ENCODE measurements at places on chromosomes 7 and 10. TPM values are rescaled to one million over a fixed set of nuclear protein-coding genes. Genes with fewer than 3 reads are reported as not detected.

The PMPCB gene
- 59.2 TPM for total RNA-seq

The ADRA2A gene
- not detected for total RNA-seq

The HGF gene
- total RNA-seq: not detected

The TMEM196 gene
- not detected for total RNA-seq

The NFE2L3 gene
- total RNA-seq: 9.7 TPM

The CLDN4 gene
- total RNA-seq: 0.16 TPM

The MEIG1 gene
- not detected for total RNA-seq

The UPK3B gene
- 0.68 TPM for total RNA-seq

The SRRM3 gene
- not detected for total RNA-seq

The NYAP1 gene
- total RNA-seq: 0.23 TPM

The SPDYE2 gene
- total RNA-seq: not detected

DNA sequence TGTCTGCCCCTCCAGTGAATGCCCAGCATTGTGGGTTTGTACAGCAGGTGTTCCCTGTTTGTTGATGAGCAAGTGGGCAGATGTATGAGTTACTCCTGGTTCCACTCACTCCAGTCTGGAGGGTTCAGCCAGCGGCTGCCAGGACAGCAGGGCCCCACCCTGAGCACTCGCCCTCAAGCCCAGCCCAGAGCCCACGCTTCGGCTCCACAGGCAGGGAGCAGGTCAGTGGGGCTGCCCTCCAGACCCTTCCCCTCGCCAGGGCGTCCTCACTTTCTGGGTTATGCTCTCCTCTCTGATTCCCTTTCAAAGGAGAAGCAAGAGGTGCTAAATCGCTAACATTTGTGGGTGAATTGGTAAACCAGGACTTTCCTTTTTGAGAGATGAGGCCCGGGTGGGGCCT is 4.8 kb upstream of the VIPR2 start:
- DNase-seq: no peak

DNA sequence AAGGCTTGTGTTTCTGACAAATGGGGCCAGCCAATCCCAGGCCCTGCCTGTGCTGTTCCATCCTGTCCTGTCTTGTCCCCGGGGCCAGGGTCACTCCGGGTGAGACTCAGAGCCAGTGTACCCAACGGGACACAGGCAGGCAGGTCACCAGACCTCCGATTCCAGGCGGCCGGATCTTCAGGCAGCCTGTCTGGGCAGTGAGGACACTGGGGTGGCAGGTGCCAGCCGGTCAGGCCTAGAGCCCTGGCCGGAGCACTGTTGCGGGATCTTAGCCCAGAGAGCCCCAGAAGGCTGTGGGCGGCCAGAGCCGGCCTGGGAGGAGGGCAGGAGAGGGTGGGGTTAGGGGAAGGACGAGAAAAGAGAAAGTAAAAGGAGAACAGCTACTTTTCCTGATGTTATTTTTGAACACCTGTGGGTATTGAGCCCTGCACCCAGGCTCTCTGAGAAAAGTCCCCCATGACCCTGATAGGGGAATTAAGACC is 134.3 kb upstream of the TNRC18 start:
- peak; percentile 39 for DNase-seq

DNA sequence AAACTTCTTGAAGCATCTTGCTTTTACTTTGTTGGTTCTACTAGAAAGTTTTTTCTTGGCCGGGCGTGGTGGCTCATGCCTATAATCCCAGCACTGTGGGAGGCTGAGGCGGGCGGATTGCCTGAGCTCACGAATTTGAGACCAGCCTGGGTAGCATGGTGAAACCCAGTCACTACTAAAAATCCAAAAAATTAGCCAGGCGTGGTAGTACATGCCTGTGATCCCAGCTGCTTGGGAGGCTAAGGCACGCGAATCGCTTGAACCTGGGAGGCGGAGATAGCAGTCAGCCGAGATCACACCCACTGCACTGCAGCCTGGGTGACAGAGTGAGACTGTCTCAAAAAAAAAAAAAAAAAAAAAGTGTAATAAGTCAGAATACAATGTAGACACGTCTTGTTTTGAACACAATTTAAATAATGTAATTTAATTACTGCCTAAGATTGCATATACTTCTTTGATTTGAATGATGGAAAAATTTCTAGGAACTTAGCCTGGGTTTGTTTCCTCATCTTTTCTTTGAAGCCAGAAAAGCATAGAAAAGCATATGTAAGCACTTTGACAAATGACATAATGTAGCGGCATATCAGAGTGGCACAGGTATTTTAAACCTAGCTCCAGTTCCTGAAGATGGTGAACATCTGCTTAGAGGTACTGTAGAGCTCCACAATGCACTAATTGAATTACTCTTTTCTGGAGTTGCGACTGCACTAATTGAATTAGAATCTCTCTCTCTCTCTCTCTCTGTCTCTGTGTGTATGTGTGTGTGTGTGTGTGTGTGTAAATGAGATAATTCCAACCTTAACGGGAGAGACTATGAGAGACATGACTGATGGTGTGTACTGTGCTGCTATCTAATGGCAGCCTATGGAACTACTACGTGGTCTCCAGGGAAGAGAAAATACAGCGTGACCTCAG is 87.8 kb downstream of the BTRC start:
- DNase-seq: peak; percentile 31

- no peak for DNase-seq
Measured at GRCh38 chr10:92268748-92269147, 22.1 kb downstream of the CPEB3 start.

DNA sequence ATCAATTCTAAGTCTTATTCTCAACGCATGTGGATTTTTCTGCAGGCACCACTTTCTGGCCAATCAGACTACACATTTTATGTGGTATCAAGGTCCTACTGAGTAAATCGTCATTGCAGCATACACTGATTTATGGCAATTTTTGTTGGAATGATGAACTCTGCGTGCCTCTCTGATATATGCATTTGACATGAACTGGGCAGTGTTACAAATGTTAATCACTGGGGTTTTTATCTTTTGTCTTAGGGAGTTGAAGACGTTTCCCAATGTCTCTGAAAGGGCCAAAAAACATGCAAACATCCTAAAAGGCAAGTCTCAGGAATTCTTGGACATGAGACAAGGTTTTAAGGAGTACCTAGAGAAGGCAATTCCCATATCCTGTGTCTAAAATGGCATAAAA is 809.5 kb upstream of the CELF2 start:
- DNase-seq: no peak

DNA sequence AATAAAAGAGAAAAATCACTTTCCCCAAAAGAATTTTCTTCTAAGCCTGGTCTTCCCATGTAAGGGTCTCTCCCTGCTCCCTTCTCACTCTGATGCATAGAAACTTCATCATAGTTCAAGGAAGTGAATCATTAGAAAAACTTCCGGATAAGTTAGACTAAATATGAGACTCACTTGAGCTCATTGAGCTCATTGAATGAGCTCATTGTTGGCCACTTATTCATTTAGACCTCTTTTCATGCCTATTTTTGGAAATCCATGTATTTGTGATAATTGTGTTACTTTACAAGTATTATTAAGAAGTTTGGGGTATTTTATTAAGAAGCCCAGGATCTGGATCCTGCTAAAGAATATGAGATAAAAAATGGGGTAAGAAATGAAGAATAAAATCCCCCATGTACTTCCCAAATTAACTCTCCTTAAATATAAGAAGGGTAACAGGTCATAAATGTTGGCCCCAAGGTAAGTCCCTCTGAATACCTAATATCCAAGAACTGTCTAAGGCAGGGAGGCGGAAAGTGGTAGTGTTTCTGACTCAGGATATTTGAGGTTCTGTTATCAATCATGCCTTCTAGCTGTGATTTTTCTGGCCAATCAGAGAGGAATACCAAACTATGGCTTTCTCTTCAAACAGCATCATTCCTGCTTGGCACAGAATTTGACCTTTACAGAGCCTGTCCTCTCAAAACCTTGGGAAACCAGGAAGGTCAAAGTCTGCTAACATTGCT is 236.5 kb upstream of the PTN start:
- no peak for DNase-seq

GRCh38 chr10:121835376-121835775 is 92.5 kb downstream of the ATE1 start:
- DNase-seq: no peak

GRCh38 chr7:139798892-139799291 is 21.1 kb upstream of the HIPK2 start:
- DNase-seq: no peak

GRCh38 chr7:94655126-94655847 is 646 bp downstream of the SGCE start:
- DNase-seq: no peak

GRCh38 chr10:77844713-77845445 is 81.7 kb downstream of the DLG5 start:
- no peak for DNase-seq

DNA sequence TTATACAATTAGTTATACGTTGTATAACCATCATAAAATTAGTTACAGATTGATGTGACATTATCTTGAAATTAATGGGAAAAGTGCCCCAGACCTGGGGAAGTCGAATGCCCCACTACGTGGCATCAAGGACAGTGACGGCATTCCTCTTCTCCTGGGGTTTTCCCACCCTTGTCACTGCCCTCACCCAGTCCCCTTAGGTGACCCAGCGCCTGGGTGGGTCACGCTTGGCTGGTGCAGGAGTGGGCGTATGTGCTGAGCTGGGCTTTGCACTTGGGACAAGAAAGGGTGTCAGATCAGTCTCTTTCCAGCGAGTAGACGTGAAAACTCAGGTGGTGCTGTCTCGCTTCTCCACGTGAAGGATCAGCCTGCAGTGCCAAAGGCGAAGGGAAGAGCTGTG is 7.6 kb downstream of the FOXK1 start:
- no peak for DNase-seq

DNA sequence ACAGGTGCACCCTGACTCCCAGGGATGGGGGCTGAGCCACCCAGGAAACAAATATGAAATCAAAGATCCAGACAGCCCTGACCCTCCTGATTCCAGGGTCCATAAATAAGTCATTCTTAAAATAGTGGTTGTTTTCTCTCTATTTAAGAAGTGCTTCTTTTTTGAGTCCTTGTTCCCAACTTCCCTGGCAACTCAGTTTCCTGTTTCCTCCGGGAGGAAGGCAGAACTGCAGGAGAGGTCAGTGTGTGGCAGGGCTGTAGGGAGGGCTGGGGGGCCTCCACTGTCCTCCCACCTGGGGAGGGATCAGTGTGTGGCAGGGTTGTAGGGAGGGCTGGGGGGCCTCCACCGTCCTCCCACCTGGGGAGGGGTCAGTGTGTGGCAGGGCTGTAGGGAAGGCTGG is 88.7 kb upstream of the PDGFA start:
- no peak for DNase-seq

DNA sequence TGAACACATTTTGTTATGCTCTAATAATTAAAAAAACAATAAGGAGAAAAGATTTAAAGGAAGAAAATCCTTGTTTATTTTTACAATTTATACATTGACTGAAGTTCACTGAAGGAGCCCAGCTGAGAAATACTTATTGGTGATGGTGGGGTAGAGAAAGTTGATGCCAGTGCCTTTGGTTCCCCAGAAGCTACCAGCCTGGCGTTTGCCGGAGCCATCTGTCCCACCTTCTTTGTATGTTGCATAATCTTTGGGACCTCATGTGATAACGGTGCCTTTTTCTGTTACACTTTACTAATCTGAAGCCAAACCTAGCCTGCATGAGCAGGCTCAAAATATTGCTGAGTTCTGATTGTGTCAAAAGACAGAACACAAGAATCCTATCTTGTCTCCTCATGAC is 22.7 kb downstream of the ZNF365 start:
- no peak for DNase-seq

GRCh38 chr7:158113321-158114025 is 474.1 kb downstream of the PTPRN2 start:
- no peak for DNase-seq

GRCh38 chr7:111607621-111608020 is 45.3 kb upstream of the IMMP2L start:
- DNase-seq: no peak

GRCh38 chr10:52083422-52083821 is 230.7 kb upstream of the DKK1 start:
- DNase-seq: no peak

- DNase-seq: no peak
Measured at GRCh38 chr10:3867454-3868270, 82.7 kb upstream of the KLF6 start.

- DNase-seq: no peak
Measured at GRCh38 chr7:116952635-116953371, 498 bp upstream of the ST7 start.

DNA sequence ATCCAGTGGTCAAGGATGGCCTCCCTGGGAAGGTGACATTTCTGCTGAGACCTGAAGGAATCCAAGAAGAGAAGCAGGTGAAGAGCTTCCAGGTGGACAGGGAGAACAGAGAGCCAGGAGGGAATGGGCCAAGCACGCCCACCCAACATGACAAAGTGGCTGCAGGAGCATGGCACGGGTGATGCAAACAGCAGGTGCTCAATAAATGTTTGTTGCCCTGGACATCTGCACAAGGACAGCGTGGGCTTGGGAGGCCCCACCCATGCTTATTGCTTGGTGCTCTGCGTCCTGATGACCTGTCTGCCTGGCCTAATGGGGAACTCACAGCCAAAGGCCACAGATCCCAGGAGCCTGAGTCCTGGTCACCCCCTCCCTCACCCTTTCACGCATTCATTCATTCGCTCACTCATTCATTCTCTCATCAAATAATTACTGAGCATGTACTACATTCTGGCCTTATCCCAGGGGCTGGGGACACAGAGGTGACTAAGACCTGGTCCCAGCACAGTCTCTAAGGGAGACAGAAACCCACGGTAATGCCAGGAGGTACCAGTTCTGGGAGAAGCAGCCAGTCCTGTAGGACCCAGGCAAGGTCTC is 13.1 kb downstream of the RHBDD2 start:
- DNase-seq: no peak

- no peak for DNase-seq
Measured at GRCh38 chr7:47905076-47905920, 43.0 kb downstream of the PKD1L1 start.

GRCh38 chr10:120794390-120794789 is 56.8 kb upstream of the WDR11 start:
- DNase-seq: no peak

DNA sequence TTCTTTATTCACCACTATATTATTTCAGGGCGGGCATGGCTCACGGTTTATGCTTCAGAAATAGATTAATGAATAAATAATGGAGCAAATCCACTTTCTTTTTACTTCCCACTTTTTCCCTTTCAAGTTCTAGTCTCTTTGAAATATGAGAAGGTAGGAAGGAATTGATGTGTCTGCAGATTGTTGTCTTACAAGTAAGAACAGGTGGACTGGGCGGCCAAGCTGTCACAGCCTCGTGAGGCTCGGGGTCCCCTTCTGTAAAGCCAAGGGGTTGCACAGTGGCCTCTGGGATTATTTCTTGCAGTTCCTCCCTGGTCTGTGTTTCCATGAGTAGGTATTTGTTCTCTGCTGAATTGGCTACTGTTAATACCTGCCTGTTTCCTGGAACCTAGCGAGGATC is 11.2 kb downstream of the VWA2 start:
- DNase-seq: no peak

- DNase-seq: no peak
Measured at GRCh38 chr7:142174441-142174840, 62.9 kb downstream of the MGAM2 start.
